ENCODE measurements at places on chromosomes 2 and 18. TPM values are rescaled to one million over a fixed set of nuclear protein-coding genes. Genes with fewer than 3 reads are reported as not detected.

SOX11 gene
- total RNA-seq, result 0.84 TPM

DNA sequence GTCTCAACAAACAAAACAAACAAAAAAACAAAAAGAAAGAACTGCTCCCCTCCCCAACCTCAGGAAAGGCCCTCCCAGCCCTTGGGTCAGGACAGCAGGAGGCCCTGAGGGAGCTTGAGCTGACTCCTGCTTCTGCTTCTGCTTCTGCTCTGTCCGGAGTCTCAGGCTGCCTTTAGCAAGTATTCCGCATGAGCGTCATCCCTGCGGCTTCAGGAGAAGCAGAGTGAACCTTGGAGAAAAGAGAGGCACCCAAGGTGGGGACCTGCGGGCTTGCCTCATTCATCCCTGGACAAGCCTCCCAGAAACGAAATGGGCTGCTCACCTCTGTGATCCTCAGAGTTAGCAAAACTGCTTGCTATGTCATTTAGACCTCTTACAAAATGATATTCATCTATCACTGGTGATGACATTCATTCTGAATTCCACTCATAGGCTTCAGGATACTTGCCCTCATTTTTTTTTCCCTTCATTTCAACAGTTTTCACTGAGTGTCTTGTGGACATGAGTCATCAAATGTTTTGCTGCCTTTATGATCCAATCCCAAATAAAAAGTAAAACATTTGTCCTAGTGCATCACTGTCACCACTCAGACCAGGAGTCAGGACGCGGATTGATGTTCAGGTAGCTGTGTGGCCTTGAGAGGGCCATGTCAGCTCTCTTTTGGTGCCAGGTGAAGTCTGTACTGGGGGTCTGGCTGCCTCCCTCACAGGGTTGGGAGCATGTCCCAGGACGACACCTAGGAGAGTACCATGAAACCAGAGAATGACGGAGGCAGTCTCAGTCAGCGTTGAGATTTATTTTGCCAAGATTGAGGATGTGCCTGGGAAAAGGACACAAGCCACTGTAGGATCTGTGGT is 51.7 kb downstream of the IMPA2 start:
- H3K36me3 ChIP-seq, result peaks cover 22% of the 10 kb centered on the region
- DNase-seq, result no peak
- H3K27me3 ChIP-seq, result no peaks in the 10 kb centered on the region
- no peak overlapping the region for H3K27ac ChIP-seq
- no peaks in the 10 kb centered on the region for H3K4me1 ChIP-seq
- no peak overlapping the region for H3K4me3 ChIP-seq

- H3K4me3 ChIP-seq, result no peak overlapping the region
- no peaks in the 10 kb centered on the region for H3K4me1 ChIP-seq
- DNase-seq, result no peak
Measured at GRCh38 chr2:44107086-44107740, 61.5 kb upstream of the PPM1B start.

- DNase-seq, result no peak
- no peak overlapping the region for H3K27ac ChIP-seq
- H3K4me3 ChIP-seq, result no peak overlapping the region
- H3K36me3 ChIP-seq, result no peaks in the 10 kb centered on the region
- no peaks in the 10 kb centered on the region for H3K4me1 ChIP-seq
Measured at GRCh38 chr2:31728406-31729064, 147.8 kb upstream of the SRD5A2 start.

DNA sequence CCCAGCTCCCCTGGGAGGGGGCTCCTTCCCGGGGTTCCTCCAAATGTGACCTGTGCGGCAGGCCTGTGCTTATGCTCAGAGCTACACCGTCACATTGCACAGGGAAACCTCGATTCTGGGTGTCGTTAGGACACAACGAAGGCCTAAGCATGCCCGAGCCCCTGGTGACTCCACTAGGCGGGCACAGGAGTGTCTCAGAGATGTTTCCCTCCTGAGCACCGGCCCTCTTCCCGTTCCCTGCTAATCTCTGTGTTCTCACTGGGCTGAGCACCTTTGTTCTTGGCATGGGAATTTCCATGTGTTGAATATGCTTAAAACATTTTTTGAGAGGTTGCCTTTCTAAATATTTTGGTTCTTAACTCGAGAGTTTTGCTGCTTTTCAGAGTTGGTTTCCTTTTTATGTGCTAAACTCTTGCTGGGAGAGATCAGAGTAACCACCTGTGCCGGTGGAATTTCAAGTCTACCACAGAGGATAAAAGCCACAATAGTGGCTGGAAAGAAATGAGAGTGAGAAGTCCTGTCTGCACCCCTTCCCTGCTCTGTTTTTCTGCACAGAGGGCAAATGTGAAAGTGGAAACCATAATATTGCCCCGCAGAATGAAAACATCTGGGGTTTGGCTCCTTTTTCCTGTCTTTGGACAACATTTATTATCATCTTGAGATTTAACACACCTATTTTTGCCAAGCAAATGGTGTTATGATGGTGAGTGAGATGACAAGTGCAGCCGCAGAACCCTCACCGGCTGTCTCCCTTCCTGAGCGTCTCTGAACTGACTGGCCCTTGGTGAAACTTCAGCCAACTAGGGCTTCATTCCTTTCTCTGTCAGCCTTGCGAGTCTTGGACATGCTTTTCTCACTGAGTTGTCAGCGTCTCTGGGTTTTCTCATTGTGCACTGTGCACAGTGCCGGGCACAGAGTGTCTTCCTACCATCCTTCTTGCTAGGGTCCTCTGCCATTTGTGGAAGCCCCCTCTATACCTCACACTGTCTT is 154.1 kb downstream of the VAPA start:
- no peak for DNase-seq
- no peak overlapping the region for H3K4me3 ChIP-seq
- H3K27ac ChIP-seq, result no peak overlapping the region
- no peaks in the 10 kb centered on the region for H3K27me3 ChIP-seq
- H3K4me1 ChIP-seq, result peaks cover 4% of the 10 kb centered on the region

GRCh38 chr18:69085951-69086350 is 288.1 kb downstream of the CCDC102B start:
- no peaks in the 10 kb centered on the region for H3K36me3 ChIP-seq
- DNase-seq, result no peak
- H3K27ac ChIP-seq, result no peak overlapping the region
- H3K4me1 ChIP-seq, result no peaks in the 10 kb centered on the region
- H3K4me3 ChIP-seq, result no peak overlapping the region

All from upper lobe of right lung (tissue), 1 donor.